ENCODE measurements at places on chromosomes 11 and 22. TPM values are rescaled to one million over a fixed set of nuclear protein-coding genes. Genes with fewer than 3 reads are reported as not detected.

The TREH gene
- polyA plus RNA-seq: 64.0 TPM

The SGSM1 gene
- 11.0 TPM for polyA plus RNA-seq

The IL10RA gene
- 1.1 TPM for polyA plus RNA-seq

The TMEM225 gene
- polyA plus RNA-seq: not detected

The LRRC56 gene
- 2.7 TPM for polyA plus RNA-seq

DNA sequence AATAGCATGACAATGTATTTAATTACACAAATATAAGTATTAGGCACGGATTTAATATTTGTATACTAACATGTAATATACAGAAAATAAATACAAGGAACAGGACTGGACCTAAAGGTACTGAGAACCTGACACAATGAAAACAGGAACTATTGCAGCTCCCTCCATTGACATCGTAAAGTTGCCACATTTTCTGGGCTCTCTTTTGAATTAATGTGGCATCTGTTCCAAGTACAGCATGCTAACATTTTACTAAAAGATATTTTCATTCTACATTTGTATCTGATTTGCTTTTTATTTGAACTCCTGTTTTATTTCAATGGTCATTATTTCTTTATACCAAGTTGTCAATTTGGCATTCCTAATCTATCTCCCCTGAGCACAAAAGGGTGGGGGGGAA, 15.3 kb downstream of the PHF21A start:
- no peak overlapping the region for H3K4me3 ChIP-seq
- H3K27me3 ChIP-seq: no peaks in the 10 kb centered on the region
- H3K4me1 ChIP-seq: peaks cover 2% of the 10 kb centered on the region
- no peak overlapping the region for H3K27ac ChIP-seq

- H3K4me1 ChIP-seq: no peaks in the 10 kb centered on the region
- H3K27me3 ChIP-seq: no peaks in the 10 kb centered on the region
- no peak for DNase-seq
- H3K36me3 ChIP-seq: no peaks in the 10 kb centered on the region
- H3K27ac ChIP-seq: no peak overlapping the region
- H3K4me3 ChIP-seq: no peak overlapping the region
Measured at GRCh38 chr22:43449831-43450225, 38.0 kb downstream of the MPPED1 start.

DNA sequence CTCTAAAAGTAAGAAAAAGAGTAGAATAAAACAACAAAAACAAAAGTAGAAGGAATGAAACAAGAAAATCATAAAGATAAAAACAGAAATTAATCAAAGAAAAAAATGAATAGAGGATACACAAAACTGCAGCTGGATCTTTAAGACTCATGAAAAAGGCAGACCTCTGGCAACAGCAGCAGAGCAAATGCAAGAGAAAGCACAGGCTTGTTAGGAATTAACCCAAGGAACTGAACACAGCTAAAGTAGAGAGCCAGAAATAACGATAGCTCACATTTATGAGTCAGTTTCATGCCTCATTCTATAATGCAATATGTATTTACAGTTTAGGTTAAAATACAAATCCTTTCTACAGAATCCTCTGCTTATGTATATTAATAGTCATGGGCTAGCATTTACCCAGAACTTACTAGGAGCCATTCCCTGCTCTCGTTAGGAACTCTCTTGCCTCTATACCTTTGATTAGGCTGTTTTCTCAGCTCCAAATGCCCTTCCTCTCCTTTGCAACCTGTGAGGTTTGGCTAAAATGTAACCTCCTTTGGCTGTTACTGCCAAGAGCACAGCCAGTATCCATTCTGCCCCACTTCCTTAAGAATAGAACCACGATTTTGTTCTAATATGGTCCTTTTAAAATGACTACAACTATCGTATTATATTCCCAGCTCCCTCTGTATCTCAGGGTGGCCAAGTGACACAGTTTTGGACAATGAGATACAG, 38.3 kb upstream of the NFAM1 start:
- no peak for DNase-seq
- H3K27ac ChIP-seq: no peak overlapping the region
- no peaks in the 10 kb centered on the region for H3K4me1 ChIP-seq
- no peaks in the 10 kb centered on the region for H3K27me3 ChIP-seq
- no peak overlapping the region for H3K4me3 ChIP-seq

DNA sequence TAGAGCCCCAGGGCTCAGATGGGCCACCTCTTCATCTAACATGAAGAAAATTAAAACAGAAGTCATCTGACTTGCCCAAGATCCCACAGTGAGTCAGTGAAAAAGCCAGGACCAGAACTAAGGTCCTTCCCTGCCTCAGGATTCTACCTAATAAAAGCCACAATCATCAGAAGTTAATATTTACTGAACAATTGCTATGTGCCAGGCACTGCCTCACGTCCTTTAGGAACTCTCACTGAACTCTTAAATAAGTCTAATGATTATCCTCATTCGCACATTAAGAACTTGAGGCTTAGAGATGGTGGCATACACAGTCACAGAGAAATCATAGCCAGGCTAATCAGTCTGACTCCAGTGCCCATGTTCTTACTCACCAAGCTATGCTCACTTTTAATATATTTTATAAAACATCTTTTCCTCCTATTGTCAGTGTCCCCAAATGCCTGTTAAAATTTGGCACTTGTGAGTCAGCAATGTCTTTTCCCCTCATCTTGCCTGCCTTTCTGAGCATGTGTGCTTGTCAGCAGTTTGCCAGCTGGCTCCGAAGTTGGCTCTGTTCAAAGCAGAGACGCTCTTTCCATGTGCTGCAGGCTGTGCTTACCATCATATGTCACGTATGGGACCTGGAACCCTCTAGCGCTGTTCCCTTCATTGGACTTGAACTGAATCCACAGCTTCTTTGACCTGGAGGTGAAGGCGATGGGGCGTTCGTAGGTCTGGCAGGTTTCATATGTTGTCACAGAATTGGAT, 21.5 kb upstream of the NRIP3 start:
- H3K27ac ChIP-seq: no peak overlapping the region
- H3K36me3 ChIP-seq: no peaks in the 10 kb centered on the region
- H3K4me1 ChIP-seq: no peaks in the 10 kb centered on the region

DNA sequence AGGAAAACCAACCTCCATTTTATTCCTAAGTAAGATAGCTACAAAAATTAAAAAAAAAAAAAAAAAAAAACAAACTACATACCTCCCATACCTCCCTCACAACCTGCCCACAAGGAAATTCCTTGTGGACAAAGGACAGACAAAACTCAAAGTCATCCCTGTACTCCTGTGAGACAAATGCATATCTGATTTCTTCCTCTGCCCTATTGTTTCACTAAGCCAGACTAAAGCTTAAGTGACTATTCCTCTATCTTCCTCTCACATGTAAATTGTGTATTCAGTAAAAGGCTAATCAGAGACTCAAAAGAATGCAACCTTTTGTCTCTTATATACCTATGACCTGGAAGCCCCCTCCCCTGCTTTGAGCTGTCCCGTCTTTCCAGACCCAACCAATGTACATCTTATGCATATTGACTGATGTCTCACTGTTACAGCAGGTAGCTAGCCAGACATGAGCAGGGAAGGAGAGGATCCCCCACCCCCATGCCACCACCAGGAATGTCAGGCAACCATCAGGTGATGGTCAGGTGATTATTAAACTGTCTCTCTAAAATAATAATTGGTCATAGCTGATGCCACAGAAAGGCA, 289.4 kb downstream of the SBF2 start:
- no peak overlapping the region for H3K27ac ChIP-seq
- no peaks in the 10 kb centered on the region for H3K36me3 ChIP-seq
- H3K27me3 ChIP-seq: no peaks in the 10 kb centered on the region

- peaks cover 13% of the 10 kb centered on the region for H3K36me3 ChIP-seq
- H3K27me3 ChIP-seq: no peaks in the 10 kb centered on the region
- no peak overlapping the region for H3K4me3 ChIP-seq
- no peak for DNase-seq
- H3K27ac ChIP-seq: no peak overlapping the region
Measured at GRCh38 chr11:47466701-47467250, 17.8 kb upstream of the RAPSN start.

DNA sequence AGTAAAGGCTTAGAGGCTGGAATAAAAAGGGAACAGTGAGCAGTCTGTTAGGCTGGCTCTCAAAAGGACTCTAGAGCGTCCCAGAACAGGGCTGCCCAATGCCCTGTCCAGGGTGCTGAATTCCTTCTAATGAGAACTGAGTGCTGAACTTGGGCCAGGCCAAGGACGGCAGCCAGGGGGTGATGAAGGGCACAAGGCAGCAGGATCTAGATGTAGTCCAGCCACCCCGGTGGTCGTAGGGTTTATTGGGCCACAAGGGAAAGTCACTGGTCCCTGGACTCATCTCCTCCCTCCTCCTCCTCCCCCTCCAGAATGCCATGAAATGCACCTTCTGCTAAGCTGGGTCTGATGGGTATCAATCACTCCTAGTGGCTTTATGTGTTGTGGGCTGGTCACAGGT, 19.2 kb downstream of the NPTXR start:
- peak; percentile 43 for DNase-seq
- peaks cover 3% of the 10 kb centered on the region for H3K36me3 ChIP-seq
- H3K4me1 ChIP-seq: no peaks in the 10 kb centered on the region
- H3K27me3 ChIP-seq: no peaks in the 10 kb centered on the region

DNA sequence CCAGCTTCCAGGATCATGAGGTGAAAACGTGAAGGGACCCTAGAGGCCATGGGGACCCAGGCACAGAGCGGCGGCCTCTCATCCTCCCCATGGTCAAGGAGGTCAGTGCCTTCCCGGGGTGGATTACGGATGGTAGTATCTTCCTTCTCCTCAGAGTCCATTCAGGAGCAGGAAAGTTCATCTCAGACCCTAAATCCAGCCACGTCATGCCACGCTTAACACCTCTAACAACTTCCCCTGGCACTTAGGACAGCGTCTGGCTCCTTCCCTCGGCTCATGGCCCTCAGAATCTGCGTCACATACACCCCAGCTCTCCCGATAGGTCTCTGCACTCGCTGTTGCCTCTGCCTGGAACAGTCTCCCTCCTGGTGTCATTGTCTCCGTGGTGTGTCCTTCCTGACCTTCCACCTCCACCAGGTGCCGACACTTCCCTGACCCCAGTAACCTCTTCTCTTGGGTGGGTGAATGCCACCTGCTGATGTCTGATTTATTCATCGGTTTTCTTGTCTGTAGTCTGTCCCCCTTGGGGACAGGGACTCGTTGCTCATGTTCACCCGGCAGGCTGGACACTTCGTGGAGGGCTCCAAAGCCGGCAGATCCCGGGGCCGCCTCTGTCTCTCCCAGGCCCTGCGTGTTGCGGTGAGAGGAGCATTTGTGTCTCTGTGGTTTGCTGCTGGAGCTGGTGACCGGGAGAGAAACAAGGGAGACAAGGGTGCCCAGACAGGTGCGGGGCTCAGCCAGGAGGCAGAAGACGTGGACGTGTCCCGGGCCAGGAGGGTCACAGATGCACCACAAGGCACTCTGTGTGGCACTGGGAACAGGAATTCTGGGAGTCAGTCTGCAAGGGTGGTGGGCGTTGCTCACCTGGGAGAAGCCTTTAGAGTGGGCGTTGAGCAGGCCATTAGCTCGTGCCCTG, 1.4 kb downstream of the MYEOV start:
- H3K27me3 ChIP-seq: no peaks in the 10 kb centered on the region
- H3K4me1 ChIP-seq: peaks cover 62% of the 10 kb centered on the region
- H3K27ac ChIP-seq: peak overlapping the region; percentile 50
- no peak for DNase-seq
- no peak overlapping the region for H3K4me3 ChIP-seq

DNA sequence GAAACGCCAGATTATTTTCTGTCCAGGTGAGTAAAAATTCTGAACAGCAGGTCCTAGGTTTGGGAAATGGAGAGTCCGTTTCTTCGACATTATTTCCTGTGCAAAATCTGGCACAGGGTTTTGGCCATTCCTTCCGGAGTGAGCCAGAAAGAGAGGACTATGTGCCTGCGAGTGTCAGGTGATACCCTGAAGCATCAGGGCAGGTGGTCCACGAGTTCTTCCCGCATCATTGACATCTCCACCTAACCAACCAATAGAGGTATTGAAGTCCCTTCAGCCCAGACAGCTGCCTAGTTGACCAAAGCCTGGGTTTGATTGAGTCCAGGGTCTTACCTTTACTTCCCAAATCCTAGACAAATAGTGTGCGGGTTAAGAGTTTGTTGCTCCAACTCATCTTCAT, 808 bp downstream of the SNAP29 start:
- H3K27ac ChIP-seq: peak overlapping the region; percentile 82
- peaks cover 30% of the 10 kb centered on the region for H3K36me3 ChIP-seq
- peaks cover 25% of the 10 kb centered on the region for H3K4me1 ChIP-seq

- DNase-seq: no peak
- no peak overlapping the region for H3K27ac ChIP-seq
- no peak overlapping the region for H3K4me3 ChIP-seq
- no peaks in the 10 kb centered on the region for H3K27me3 ChIP-seq
- no peaks in the 10 kb centered on the region for H3K4me1 ChIP-seq
- no peaks in the 10 kb centered on the region for H3K36me3 ChIP-seq
Measured at GRCh38 chr11:133285359-133285758, 246.9 kb downstream of the OPCML start.

- DNase-seq: peak; percentile 82
- H3K36me3 ChIP-seq: peaks cover 23% of the 10 kb centered on the region
- peak overlapping the region; percentile 19 for H3K27ac ChIP-seq
- H3K4me1 ChIP-seq: peaks cover 3% of the 10 kb centered on the region
- H3K27me3 ChIP-seq: no peaks in the 10 kb centered on the region
Measured at GRCh38 chr22:44702479-44703198, 635 bp downstream of the PRR5 start.

Measured in small intestine (tissue), 16 donors.